ENCODE measurements at places on chromosomes 2 and 18.

- no peak for DNase-seq
Observed at GRCh38 chr2:3102922-3103569, 274.6 kb downstream of the EIPR1 start.

GRCh38 chr2:95348609-95349567 is 51.7 kb downstream of the KCNIP3 start:
- DNase-seq: no peak

GRCh38 chr2:74690571-74690970 is 36.5 kb downstream of the SEMA4F start:
- DNase-seq: no peak

- DNase-seq: no peak
Observed at GRCh38 chr2:132627536-132627935, 42.5 kb downstream of the LYPD1 start.

DNA sequence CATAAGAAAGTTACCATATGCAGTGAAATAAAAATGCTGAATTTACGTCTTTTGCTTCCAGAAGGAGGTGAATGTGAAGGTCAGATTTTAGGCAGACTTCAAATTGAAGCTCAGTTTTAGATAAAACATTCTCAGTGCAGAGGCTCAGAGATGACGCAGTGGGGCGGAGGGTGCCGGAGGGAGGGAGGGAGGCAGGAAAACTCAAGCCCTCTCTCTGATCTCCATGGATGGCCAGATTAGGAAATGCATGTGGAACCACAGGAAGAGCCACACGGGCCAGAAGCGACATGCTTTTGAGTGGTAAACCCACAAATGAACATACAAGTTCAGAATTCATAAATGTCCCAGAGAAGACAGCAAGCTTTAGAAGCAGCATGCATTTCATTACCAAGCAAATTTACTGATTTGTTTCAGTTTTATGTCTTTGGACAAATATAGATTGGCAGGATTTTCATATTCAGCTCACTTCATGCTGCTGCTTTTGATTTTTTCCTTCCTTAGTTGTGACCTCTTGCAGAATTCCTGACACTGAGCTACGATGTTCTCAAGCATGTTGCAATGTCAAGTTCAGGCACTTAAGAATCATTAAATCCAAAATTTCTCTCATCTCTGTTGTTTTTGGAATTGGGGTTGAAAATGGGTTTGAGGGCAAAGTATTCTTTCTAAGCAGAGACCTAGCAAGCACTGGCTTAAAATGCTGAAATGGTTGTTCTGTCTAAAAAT is 29.7 kb upstream of the APCDD1 start:
- DNase-seq: no peak

- no peak for DNase-seq
Observed at GRCh38 chr18:32335228-32335627, 135.5 kb downstream of the GAREM1 start.

- DNase-seq: no peak
Observed at GRCh38 chr2:188379748-188380147, 88.1 kb downstream of the GULP1 start.

DNA sequence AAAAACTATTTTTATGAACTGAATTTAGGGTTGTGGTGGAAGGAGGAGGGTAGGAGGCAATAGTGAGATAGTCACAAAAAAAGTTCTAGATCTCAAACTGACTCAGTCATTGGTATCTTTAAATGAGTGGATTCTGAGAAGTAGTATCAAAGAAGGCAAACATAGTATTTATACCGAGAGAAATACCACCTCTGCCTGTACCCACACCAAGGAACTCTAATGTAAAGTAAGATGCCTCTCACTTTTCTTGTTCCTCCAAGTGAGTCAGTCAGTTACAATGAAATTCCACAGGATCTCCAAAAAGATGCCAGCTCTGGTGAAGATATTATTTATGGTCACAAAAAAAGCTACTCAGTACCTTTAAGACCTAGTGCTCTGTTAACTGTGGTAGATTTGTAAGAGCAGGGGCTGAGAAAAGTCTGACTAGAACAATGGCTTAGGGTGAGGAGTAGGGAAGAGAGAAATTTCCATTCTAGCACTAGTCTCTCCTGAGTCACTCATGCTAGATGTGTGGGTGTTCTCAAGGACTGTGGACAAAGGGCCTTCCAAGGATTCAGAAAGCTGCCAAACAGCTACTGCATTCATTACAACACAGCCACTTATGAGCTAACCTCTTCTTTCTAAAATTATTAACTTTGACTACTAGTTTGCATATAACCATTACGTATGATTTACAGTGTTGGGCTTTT is 36.3 kb downstream of the YWHAQ start:
- DNase-seq: no peak

DNA sequence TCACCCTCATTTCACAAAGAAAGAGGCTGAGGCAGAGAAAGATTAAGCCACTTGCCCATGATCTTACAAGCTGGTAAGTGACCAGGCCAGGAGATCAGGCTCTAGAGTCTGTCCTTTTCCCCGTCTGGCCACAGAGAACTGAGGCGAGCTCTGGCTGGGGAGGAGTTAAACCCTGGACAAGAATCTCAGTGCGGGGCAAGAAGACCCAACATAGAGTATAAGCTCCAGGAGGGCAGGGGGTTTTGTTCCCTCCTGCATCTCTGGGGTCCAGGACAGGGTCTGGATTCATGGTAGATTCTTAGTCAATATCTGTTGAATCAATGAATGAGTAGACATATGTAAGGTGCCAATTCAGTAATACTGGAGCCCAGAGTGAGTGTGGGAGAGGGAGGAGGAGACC is 12.9 kb upstream of the INPP5D start:
- DNase-seq: no peak

- DNase-seq: no peak
Observed at GRCh38 chr2:127275356-127275755, 18.6 kb downstream of the ERCC3 start.

GRCh38 chr2:189013671-189014448 is 39.7 kb downstream of the COL3A1 start:
- DNase-seq: no peak

GRCh38 chr2:64586883-64587481 is 62.9 kb downstream of the AFTPH start:
- DNase-seq: no peak
